ENCODE measurements at places on chromosomes 6 and 20.

DNA sequence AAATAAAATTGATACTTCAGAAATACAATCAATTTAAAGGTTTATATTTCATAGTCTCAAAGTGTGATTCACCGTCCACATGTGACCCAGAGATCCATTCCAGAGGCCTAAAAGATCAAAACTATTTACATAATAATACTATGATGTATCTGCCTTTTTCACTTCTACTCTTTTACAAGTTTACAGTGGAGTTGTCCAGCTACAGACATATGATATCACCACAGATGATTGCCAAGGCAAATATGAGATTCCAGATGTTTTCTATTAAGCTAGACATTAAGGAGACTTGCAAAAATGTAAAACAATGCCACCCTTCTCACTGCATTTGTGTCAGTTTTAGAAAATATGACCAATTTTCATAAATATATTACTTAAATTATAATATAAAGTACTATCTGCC lies 443.7 kb downstream of the GJA1 start:
- no peak for DNase-seq

DNA sequence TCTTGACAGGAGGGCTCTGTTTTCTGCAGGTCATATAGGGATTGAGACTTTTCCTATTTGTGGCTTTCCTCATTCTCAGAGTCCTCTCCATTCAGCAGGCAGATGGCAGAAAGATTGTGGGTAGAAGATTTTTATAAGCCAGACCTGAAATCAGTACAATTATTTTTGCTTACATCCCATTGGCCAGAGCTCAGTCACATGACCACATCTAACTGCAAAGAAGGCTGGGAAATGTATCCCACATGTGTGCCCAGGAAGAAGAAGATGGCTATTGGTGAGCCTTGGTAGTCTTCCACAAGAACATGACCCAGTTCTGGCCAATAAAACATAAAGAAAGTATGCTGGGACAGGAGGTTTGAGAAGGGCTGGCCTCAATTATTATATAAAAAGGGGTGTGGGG lies 21.5 kb upstream of the CCN5 start:
- DNase-seq, result no peak

DNA sequence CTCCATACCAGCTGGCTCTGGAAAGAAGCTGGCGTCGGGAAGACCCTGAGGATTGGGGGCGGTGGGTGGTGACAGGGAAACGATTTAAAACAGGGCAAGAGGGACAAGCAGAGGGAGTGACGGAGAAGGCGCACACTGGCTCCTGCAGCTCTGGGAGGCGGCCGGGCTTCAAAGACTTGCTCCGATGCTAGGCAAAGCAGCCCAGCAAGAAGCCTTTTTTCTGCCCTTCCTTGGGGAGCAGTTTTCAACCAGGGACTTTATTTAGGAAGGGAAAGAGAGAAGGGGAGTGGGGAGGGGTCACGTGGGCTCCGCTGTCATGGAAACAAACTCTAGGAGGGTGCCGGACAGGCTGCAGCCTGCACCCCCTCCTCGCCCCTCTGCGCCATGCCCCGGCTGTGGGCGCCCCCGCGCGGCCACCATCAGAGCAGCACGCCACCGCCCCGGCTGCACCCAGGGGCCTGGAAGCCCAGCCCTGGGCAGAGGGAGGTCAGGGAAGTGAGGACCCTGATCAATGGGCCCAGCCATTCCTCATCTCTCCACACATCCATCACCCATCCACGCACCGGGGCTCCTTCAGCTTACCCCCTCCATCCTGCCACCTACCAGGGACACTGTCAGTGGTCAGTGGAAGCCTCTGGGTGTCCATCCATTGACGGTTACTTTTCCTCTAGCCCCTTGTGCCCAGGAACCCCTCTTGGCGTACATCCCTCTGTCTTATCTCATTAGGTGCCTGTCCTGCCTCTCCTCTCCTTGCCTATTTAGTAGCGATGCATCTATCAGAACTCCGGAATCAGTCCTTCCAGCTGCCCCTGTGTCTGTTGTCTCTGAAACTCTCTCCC lies 66.6 kb upstream of the CCDC167 start:
- peak; percentile 44 for DNase-seq

- no peak for DNase-seq
Measured at GRCh38 chr6:91824331-91824730, 1237.5 kb upstream of the MAP3K7 start.

- no peak for DNase-seq
Measured at GRCh38 chr6:46789434-46790354, 3.5 kb upstream of the MEP1A start.

DNA sequence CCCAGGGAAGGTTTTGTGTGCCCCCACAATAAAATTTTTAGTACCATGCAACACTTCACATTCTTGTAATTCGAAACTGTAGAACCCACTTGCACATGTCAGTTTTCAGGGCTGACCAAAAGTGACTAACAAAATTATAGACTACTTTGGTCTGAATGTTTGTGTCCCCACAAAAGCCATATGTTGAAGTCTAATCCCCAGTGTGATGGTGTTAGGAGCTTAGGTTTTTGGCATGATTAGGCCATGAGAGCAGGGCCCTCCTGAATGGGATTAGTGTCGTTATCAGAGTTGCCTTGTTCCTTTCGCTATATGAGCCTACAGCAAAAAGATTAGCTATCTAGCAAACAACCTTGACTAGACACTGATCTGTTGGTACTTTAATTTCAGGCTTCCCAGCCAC lies 49.0 kb upstream of the TENT5A start:
- DNase-seq, result no peak

DNA sequence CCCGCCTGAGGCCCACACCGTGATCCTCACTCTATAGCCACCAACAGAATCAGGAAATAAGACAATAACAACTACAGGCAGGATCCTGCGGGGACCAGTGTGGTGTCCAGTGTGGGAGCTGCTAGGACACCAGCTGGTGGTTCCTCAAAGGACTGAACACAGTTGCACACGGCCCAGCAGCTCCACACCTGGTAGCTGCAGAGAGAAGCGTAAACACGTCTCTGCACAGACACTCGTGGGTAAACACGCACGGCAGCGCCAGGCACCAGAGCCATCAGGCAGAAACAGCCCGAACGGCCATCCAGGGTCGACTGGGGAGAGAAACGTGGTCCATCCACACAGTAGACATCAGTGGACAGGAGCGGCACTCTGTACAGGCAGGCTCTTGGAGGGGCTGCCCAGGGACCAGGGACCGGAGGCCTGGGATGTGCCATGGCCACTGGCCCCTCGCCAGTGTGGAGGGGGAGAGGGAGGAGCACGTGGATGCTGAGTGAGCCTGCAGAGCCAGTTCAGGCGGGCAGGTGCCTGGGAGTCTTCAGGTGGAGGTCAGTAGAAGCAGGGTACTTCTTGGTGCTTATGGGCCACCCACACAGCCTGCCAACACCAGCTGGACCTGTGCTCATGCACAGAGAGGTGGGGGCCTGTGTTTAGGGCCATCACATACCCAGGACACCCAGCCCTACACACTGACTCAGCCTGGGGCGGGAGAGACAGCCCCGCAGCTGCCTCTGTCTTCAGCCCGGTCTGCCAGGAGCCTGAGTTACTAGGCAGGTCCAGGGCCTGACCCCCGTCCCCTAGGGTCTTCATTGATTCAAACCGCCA lies 7.4 kb upstream of the LAMA5 start:
- no peak for DNase-seq

DNA sequence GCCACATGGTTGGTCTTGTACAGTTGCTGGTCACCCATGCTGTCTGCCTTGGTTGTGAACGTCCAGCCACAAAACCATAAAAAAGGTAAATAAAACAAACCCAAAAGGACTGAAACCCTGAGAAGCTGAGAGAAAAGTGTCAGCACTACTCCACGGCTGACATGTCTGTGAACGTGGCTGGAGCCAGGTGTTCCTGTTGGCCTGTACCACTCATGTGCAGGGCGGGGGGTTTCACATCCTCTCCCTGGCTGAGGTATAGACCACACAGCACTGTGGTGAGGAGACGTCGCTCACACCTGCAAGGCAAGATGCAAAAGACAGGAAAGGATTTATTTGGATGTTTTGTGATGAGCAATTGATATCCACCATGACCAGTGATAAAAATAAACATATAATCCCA lies 51.9 kb upstream of the MRPS10 start:
- no peak for DNase-seq

DNA sequence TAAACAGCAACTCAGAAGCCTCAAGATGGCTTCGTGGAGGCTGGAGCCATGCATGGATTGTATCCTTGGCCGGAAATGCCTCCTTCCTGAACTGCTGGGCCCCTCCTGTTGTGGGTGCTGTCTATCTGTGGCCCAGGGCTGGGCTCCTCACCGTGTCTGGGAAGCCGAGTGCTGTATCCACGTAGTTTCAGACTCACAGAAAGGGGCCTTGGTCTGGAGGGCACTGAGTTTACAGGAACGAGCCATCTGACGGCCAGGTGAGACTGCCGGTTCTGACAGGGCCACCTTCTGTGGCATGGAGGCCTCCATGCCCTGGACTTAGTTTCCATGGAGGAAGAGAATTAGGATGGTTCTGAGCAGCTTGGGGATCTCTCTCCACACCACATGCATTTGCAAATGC lies 142.2 kb downstream of the ERMARD start:
- no peak for DNase-seq

GRCh38 chr20:50792708-50793574 lies 1.9 kb upstream of the BCAS4 start:
- DNase-seq, result peak; percentile 36

GRCh38 chr6:110534731-110535492 lies 58.5 kb upstream of the SLC22A16 start:
- DNase-seq, result no peak

DNA sequence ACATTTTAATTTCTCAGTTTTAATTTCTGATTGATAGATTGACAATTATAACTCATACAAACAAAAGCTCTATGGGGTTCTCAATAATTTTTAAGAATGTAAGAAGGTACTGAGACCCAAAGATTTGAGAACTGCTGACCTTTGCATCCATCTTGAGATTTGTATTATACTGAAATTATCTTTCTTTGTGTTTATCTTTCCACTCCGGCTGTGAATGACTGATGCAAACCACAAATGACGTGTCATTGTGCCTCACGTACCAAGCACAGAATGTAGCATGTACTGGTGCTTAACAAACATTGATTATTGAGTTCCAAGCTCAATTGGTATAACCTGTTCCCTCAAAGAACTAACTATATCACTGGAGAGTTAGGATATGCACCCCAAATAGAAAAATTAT lies 152.1 kb upstream of the SMLR1 start:
- no peak for DNase-seq

DNA sequence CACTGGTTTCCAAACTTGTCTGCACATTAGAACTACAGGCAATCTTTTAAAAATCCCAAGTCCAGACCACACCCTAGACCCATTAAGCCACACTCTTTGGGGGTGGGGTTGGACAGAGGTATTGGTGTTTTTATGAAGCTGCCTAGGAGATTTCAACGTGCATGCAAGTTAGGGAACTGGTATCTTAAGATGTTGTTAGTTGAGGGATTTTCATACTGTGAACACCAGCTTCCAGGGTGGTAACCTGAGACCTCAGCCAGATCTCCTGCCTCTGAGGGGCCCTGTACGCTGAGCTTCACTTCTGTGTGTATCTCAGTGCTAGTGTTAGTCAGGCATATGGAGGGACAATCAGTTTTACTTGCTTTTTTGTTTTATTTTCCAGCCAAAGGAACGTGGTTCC lies 138.0 kb downstream of the UTRN start:
- DNase-seq, result no peak

Measured in stimulated activated naive CD4-positive, alpha-beta T cell (primary cell).